T-helper 1 cell (primary cell): ENCODE measurements at places on chromosomes 3 and 15.

DNA sequence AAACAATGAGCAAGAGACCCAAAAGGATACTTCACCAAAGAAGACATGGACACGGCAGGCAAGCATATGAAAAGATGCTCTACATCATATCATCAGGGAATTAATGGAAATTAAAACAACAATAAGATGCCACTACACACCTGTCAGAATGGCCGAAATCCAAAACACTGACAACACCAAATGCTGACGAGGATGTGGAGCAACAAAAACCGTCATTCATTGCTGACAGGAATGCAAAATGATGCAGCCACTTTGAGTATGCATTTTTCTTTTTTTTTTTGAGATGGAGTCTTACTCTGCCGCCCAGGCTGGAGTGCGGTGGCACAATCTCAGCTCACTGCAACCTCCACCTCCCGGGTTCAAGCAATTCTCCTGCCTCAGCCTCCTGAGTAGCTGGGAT is 19.0 kb downstream of the EDC3 start:
- DNase-seq, result no peak

DNA sequence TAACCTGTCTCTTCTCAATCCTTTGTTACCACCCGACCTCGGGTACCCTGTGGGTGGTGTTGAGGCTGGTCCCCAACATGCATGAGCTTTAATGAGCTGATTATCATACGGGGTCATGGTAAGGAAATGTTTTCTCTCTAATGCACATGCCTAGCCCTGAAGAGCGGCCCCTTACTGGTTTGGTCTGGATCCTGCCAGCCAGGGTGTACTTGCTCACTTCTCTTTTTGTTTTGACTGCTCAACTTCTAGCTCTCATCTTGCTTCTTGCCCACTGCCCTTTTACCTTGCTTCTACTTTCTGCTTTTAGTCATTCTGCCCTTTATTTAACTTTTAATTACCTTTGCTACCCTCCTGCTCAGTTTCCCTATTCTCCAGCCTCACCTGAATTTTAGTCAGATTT is 44.3 kb upstream of the ACAD9 start:
- no peak for DNase-seq

- DNase-seq, result no peak
Observed at GRCh38 chr3:75737831-75738493, 47.4 kb downstream of the ZNF717 start.

DNA sequence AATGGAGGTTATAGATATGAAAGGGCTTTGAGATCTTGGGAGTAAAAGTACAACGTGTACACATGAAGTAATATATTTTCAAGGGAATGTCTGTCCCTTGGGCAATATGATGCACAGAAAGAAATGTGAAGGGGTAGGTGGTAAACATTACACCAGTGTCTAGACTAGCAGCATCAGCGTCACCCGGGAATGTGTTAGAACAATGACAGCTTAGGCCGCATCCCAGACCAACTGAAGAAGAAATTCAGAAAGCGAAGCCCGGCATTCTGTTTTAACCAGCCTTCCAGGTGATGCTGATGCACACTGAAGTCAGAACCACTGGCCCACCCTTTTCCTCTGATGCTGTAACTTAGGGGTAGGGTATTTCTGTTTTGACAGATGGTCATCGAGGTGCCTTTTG is 6.3 kb downstream of the INAFM2 start:
- DNase-seq, result no peak

DNA sequence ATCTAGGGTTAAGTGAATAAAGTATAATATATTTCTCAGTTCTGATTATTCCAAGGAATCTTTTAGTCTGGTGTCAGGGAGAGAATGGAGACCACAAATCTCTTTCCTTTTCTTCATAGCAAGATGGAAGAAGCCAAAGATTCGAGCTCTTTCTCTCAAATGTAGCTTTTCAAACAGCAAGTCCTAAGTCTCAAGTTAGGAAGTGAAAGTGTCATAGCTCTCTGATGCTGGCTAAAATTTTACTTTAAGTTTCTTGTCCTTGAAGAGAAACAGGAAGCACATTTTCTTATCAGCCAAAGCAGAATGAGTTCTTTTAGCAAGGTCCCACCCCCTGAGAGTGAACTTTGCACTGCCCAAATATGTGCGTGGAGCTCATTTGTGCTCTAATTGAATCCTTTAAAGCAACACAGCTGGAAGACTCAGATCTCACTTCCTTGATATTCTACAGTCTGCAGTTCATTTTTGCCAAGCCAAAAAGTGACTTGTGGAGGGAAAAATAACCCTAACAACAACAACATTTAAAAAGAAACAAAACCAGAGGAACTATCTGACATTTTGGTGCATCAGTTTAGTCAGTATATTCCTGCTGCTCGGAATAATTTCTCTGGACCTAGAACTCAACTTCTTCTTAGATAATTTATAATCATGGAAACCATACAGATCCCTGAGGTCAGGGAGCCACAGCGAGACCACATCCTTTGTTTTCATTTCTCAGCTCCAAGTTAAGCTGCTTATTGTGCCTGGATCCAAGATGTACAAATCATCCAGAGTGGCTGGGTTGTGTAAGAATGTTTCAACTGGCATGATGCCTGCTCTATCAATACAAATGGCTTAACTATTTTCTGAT is 238.7 kb upstream of the P2RY1 start:
- no peak for DNase-seq

DNA sequence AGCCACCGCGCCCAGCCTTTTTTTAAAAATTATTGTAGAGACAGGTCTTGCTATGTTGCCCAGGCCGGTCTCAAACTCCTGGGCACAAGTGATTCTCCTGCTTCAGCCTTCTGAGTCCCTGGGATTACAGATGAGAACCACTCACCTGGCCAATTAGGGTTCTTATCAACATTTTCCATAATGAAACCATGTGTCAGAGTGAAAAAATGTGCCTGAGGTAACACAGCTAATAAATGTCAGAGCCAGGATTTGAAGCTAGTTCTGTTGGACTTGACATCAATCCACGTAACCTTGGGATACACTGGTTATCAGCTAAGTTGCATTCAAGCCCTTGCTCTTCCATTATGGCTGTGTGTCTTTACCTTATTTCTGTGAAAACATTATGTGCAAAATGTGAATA is 29.1 kb downstream of the CHST14 start:
- DNase-seq, result no peak

GRCh38 chr3:195597229-195597628 is 13.5 kb upstream of the APOD start:
- DNase-seq, result no peak

DNA sequence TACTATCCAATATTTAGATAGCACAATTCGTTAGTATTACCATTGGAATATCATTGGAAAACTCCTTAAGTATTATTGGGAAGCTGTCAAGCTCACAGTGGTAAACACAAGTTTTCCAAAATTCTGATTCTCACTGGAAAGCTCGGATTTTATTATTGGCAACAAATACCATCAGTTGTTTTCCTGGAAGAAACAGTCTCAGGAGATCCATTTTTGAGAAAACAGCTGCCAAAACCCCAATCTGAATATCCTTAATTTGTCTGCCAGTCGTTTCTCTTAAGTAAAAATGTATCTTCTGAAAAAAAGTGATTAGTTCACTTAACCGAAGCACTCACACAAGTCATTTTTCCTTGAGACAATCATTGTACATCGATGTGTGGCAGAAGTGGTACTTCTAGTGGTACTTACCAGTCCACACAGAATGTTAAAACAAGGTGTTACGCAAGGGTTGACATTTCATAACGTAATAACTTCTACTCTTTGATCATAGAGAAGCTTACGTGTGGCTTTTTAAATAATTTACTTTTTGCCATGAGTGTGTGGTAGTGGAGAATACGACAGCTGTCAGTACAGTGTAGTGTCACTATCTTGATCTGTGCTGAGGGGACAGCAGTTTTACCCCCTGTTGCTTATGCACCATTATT is 74.9 kb downstream of the FAM43A start:
- DNase-seq, result no peak

DNA sequence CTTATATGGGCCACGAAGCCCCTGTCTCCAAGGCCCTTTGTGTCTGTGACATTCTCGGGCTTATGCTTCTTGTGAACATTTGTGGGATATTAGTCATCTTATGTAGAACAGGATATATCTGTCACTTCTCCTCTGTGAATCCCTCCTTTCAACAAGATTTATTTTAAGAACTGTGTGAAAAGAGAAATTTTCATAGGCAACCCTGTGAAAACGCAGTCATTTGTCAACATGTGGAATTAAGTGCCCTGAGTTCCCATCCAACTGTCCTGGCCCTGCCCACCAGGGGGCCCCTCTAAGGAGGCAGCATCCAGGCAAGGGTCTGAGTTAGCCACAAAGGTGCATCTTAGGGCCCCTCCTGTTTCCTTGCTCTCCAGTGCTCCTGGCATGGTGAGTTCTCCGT is 76.8 kb upstream of the CHRNA7 start:
- no peak for DNase-seq

DNA sequence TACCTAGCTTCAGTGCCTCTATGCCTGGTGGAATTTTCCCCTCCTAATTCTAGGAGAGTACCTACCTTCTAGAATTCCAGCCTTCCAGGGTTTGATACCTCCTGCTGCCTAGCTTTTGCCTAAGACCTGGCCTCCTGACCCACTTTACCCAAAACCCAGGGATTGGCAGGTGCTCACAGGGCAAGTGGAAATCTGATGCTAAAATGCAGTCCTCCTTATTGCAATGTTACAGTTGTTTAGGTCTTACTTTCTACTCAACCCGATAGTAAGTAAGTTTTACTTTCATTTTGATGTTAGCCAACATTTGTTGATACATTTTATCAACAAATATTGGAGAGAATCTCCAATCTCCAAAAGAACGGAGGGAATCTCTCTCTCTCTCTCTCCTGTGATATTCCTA is 275.9 kb downstream of the DOCK3 start:
- DNase-seq, result no peak

DNA sequence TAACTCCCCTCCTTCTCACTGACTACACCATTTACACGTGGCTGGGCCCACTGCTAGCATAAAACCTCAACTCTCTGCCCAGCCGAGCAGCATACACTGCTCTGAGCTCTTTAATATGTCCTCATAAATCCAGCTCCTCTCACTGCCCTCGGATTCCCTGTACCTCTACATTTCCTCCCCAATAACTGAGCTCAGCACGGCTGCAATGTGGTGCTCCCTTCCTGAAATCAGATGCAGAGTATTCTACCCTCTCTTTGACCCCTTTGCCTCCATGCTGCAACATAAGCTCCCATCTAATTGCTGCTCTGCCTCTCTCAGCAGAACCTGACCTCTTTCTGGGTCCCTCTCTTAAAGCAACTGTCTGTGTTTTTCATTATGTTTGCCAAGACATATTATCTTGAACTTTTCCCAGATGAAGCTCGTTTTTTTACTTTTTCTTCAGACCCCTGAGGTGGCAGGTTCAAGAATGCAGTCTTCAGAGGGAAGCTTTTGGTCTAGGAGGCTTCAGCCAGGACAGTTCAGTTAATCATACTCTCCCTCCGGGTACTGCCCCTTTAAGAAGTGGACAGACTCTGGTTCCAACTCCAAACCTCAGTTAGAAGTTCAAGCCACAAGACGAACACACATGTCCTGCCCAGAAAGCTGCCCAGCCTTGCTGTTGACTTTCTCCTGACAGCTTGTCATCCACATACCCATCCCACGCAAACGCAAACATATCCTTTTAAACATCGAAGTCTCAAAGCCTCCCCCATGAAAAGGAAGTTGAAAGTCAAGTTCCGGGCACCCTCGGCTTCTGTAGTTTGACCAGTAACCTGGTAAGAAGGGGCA is 81.1 kb upstream of the NEO1 start:
- no peak for DNase-seq

DNA sequence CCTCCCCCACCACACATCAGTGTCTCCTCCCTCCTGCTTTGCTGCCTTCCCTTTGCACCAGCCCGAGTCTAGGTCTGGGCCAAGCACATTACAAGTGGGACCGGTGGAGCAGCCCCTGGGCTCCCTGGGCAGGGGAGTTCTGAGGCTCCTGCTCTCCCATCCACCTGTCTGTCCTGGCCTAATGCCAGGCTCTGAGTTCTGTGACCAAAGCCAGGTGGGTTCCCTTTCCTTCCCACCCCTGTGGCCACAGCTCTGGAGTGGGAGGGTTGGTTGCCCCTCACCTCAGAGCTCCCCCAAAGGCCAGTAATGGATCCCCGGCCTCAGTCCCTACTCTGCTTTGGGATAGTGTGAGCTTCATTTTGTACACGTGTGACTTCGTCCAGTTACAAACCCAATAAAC is 2.3 kb upstream of the ABCF3 start:
- no peak for DNase-seq

- no peak for DNase-seq
Observed at GRCh38 chr15:38941399-38941953, 376.9 kb upstream of the RASGRP1 start.

DNA sequence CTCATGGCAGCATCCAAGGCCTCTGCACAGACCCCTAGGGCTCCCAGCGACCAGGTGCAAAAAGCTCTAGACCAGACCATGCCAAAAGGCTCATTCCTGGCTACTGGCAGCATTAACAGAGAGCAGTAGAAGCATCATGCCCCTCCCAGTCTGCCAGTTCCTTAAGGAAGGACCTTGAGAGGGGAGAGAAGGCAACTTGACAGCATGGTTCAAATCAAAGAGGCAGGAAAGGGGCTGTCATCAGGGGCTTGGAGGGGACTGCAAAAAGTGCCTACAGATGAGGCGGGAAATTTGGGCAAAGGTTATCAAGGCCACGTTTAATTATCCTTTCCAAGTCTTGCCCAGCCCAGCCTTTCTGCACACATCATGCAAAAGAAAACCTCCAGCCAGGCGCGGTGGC is 64.7 kb downstream of the SSUH2 start:
- DNase-seq, result no peak

- DNase-seq, result peak; percentile 20
Observed at GRCh38 chr3:141913150-141913811, 36.8 kb downstream of the ATP1B3 start.

DNA sequence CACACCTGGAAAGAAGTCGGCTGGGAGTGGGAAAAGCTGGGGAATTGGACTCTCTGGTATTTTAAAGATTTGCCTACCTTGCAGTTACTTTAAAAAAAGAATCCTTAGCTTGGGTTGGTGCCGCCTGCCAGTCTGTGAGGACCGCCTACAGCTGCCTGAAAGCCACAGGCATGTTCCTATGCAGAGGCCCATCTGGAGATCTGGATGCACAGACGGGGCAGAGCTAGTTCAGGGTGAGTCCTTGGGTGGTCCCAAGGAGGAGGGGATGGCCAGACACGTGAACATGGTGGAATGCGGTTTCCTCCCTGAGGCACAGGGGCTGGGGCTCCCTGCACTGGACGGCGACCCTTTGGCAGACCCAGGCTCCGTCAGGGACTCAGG is 113.2 kb upstream of the IQSEC1 start:
- DNase-seq, result no peak

GRCh38 chr3:112767177-112767576 is 79.5 kb downstream of the CD200R1L start:
- DNase-seq, result no peak

DNA sequence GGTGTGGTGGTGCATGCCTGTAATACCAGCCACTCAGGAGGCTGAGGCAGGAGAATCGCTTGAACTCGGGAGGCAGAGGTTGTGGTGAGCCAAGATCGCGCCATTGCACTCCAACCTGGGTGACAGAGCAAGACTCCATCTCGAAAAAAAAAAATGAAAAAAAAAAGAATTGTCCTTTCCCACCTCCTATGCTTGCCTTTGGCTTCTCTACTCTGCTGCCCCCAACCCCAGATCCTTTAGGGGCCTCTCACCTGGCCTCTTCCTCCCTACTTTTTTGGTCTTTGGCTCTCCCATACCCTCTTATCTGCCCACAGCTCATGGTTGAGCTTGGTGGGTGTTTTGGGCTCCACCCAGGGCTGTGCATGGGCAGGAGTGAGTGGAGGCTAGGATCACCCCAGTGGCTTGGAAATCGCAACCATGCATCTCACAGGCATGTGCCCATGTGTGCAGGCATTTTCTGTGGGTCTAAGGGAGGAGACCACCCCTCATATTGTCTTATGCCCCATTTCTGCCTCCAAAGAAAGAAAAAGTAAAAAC is 2.1 kb upstream of the SHISA5 start:
- DNase-seq, result no peak

- no peak for DNase-seq
Observed at GRCh38 chr3:123444744-123445143, 4.1 kb downstream of the ADCY5 start.
